ENCODE measurements at places on chromosomes 7 and 10.

- no peak for DNase-seq
Measured at GRCh38 chr10:35889971-35890675, 248.0 kb upstream of the FZD8 start.

DNA sequence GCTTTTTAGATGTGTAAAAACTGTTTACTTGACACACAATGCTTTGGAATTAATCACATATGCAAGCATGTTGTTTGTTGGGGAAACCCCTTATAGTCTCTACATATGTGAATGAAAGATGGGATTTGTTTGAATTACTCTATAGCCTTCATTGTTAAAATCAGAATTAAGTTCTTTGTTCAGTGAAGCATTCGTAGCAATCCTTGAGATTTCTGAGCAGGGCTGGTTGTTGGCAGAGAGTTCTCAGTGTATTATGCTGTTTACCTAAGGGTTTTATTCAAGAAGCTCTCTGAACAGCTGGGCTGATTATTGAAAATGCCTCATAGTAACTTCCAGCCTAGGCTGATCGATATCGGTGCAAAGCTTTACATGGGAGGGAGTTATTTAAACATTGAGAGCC is 190.9 kb downstream of the VTI1A start:
- DNase-seq: no peak

DNA sequence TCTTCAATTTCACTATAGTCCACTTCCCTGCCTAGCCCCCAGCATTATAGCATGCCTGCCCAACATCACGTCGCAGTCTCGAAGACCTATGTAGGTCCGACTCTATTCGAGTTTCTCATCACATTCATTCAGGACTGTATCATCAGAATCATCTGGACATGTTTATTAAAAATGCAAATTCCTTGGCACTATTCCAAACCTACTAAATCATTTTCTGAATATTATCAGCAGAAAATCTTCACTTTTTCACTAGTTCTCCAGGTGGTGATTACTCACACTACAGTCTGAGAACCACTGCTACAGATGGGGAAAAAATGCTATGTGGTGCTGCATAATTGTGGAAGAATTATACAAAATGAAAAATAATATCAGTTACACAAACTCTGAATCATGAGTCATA is 29.3 kb upstream of the ETV1 start:
- no peak for DNase-seq

GRCh38 chr10:76540786-76541185 is 1096.8 kb downstream of the KCNMA1 start:
- no peak for DNase-seq

- DNase-seq: no peak
Measured at GRCh38 chr10:88411772-88412349, 171.3 kb downstream of the RNLS start.

GRCh38 chr7:153193144-153193595 is 433.6 kb downstream of the ACTR3B start:
- DNase-seq: no peak

- no peak for DNase-seq
Measured at GRCh38 chr10:129345763-129346162, 121.3 kb upstream of the MGMT start.

DNA sequence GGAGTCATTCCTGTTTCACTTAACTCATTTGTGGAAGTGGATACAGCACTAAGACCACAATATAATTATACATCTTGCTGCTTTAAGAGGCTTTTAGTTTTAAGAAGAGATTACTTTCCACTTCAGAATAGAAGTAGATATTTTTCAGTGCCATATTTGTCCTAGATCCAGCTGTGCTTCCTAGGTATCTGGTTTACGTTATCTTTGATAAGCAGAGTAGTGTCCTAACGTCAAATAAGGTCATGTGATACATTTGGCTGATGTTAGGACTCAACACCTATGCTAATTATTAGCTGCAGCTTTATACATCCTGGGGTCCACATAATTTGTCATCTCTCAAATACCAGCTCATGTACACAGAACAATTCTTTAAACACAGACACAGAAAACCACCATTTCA is 196.2 kb upstream of the SMIM30 start:
- no peak for DNase-seq

DNA sequence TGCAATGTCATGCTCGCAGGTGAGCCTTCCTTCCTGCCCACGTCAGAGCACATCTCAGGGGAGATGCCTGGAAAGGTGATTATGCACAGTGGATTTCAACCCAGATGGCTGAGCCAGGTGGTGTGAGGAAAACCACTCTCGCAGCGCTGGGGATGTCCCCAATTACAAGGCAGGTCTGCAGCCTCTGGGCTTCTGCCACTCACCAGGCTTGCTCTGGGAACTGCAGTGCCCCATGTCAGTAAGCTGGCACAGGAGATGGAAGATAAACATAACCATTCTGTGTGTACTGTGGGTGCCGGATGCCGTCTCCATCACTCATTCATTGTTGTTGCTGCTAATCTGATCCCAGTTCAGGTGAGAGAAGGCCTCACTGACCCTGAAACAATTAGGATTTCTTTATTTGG is 222.9 kb upstream of the PITRM1 start:
- DNase-seq: no peak

DNA sequence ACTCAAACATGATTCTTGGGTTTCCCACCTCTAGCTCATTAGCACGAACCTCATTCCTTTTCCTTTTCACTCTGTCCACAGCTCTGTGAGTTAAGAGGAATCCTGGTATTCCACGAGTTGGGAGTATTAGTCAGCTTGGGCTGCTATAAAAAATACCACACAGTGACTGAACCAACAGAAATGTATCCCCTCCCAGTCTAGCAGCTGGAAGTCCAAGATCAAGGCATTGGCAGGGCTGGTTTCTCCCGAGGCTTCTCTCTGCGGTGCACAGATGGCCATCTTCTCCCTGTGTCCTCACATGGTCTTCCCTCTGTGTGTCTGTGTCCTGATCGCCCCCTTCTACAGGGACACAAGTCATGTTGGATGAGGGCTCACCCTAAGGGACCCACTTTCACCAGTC is 261.6 kb downstream of the TNS3 start:
- no peak for DNase-seq

DNA sequence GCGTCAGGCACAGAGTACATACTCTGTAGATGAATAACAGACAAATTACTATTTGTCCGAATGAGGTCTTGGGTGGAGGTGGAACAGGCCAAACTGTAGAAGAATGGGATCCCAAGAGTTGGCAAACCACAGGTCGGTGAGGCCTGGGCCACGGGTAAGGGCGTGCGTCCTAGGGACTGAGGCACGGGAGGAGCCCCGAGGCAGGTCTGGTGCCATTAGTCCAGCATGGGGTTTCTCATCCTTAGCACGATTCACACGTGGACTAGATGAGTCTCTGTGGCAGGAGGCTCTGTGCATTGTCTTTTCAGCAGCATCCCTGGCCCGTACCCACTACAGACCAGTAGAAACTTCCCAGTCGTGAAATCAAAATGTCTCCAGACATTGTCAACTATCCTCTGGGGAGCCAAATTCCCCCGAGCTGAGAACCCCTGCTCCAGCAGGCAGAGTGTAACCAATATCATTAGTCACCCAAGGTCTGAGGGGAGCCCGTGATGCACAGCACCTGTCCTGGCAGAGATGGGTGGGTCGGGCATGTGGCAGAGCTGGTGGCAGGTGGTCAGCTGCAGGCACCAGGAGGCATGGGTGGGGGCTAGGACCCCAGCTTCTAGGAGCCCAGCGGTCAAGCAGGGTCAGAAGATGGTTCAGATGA is 61.3 kb downstream of the COL13A1 start:
- no peak for DNase-seq

DNA sequence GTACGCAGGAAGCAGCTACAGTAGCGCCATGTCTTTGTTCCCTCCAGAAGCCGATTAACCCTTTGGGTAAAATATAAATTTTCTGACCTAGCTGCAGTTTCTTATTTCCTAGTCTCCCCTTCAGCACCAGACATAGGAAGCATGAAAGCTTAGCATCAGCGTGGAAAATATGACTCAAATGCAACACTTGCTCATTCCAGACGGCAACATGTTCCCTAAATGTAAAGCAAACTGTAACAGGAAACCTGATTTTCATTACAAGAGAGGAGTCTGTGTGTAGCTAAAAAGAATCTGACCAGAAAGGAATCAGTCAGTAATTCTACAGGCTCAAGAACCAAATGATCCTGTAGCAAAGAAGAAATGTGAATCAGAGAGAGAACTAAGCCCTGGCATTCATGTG is 219.2 kb downstream of the C7orf25 start:
- no peak for DNase-seq

GRCh38 chr7:155753446-155753965 is 58.8 kb downstream of the SHH start:
- DNase-seq: no peak

- DNase-seq: no peak
Measured at GRCh38 chr10:31708474-31708873, 220.2 kb downstream of the ARHGAP12 start.

DNA sequence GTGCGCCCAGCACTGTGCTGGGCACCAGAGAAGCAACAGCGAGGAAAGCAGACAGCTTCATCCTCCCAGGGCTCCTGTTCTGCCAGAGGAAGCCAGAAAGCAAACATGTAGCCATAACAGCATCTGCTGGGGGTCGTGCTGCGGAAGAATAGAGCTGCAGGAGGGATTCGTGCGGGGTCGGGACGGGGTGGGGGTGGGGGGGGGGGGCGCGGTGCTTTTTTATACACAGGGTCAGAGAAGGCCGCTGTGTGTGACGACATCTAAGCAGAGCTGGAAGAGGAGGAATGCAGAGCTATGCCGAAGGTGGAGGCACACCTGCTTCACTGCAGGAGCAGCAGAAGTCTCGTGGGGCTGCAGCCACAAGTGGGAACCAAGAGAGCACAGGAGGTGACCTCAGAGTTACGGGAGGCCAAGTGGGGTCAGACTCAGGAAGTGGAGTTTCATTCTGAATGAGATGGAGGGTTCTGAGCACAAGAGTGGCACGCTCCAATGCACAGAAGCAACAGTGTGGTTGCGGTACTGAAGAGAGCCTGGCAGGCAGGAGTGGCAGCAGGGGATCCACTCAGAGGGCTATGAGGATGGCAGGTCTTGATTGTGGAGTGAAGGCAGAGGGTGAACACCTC is 11.1 kb downstream of the PKD1L1 start:
- no peak for DNase-seq

GRCh38 chr7:90832726-90833125 is 236.6 kb downstream of the CDK14 start:
- no peak for DNase-seq

DNA sequence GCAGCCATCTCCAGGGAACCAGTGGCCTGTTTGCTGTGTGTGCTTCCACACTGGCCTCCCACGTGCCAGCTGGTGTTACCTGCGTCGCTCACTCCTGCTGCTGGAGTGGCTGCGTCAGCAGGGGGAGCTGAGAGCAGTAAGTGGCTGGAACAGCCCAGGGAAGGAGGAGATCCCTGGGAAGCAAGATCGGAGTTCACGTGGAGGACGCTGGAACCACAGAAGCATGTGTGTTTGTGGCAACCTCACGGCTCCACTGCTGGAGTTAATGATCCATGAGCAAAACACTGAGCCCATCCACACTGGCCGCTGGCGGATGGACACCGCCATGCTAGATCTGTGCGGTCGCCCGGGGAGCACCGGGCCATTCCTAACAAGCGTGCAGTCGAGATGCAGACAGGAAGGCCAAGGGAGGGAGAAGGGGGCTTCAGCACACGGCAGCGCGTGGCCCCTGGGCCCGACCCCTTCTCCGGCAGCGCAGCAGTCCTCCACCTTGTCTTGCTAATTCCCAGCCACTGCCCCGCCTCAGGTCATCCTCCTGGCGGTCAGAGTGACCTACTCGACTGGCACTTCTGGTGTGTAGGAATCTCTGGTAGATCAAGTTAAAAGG is 68.5 kb upstream of the EEPD1 start:
- DNase-seq: no peak

DNA sequence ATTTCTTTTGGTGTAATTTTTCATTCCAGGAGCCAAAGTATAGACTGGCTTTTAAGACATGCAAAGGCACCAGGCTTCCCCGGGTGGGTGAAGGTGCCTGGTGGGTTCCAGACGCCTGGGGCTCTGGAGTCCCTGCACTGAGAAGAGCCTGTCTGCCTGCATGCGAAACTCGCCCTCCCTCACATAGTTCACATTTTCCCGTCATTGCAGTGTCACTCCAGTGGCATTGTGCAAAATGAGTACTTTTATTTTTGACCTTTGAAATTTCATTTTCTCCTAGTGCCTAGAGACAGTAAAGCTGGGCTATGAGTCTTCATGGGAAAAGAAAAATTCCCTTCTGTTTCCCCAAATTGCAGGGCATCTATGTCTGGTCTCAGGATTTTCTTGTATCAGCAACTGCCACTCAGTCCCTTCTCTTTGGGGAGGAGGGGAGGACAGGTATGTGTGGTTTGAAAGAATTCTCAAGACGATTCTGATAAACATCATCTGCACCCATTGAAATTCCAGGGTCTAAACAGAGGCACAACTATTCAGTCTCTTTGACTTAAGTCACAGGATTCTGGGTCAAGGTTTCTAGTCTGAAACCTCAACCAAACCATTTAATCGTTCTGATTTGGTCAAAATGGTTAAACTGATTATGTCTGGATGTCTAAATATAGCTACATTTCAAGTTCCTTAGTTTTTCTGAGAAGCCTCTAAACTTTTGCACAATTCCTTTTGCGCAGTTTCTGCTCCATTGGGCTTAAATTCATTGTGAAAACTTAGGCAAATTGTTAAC is 107.8 kb downstream of the CYP26A1 start:
- no peak for DNase-seq

GRCh38 chr10:132963430-132963960 is 21.1 kb upstream of the CFAP46 start:
- no peak for DNase-seq
